ENCODE measurements at places on chromosomes 7 and 10.

DNA sequence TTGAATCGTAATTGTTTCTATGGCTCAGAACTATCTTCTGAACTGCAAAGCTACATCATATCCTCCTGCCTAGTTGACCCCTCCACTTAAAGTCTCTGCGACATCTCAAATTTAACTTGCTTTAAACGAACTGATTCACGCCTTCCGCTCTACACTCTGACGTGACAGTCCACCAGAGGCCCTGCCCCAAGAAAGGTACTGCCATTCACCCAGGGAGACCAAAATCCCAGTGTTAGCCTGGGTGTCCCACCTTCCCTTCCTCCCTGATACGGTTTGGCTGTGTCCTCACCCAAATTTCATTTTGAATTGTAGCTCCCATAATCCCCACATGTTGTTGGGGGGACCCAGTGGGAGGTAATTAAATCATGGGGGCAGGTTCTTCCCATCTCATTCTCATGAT is 90.8 kb downstream of the CPXM2 start:
- DNase-seq, result no peak

DNA sequence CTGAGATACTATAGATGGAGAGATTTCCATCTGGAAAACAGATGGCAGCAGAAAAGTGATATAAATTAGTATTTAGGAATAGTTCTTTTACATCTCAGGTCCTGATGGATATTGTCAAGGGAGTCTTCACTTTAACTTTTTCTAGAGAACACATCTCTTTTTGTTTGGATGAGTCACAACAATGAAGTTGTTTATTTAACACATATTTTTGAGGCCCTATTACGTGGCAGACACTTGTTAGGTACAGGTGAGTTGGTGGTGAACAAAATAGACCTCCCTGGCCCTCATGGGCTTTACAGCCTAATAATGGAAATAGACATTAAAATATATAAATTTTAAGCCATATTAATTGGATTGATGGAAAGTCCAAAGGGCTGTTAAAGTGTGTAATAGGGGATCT is 168.3 kb downstream of the VTI1A start:
- DNase-seq, result no peak

- DNase-seq, result no peak
These were observed 54.1 kb upstream of the PPIF start for GRCh38 chr10:79292891-79293746.

DNA sequence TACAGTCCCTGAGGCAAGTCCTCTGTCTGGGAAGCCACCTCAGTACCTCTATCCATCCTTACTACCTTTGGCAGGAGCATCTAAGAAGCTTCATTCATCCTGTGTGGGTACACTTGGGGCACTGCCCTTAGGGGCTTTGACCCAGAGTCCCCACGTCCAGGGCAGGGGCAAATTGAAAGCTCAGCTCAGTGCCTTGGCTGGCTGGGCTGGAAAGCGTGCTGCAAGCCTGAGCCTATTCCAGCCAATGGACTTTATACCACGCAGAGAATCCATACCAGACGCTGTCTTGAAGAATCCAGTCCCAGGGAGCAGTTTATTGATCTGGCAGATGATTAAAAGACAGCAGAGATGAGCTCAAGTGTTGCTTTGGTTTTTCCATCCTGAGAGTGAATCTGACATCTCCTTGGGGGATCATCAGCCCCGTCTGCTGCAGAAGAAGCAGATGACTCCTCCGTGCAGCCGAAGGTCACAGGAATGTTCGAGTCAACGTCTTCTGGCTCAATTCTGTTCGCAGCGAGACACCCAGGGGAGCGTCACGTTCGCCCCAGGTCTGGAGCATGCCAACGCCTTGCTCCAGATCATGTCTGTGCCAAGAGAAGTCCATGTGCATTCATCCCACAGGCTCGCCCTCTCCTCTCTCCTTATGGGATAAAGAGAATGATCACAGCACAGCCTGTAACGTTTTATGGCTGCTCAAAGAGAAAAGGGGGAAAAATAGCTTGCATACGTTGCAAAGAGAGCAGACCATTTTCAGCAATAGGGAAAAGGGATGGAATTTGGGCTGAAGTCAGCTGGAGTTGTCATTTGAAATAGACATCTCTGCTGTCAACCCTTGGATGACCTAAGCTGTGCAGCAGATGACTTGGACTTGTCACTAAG is 35.8 kb upstream of the LYZL1 start:
- no peak for DNase-seq

GRCh38 chr7:64999165-65000004 is 7.1 kb downstream of the ERV3-1 start:
- no peak for DNase-seq
